ENCODE measurements at places on chromosomes 12 and 14. TPM values are rescaled to one million over a fixed set of nuclear protein-coding genes. Genes with fewer than 3 reads are reported as not detected.
A peak's percentile ranks its signal among the peaks of the same experiment; 100 is the strongest.

DNA sequence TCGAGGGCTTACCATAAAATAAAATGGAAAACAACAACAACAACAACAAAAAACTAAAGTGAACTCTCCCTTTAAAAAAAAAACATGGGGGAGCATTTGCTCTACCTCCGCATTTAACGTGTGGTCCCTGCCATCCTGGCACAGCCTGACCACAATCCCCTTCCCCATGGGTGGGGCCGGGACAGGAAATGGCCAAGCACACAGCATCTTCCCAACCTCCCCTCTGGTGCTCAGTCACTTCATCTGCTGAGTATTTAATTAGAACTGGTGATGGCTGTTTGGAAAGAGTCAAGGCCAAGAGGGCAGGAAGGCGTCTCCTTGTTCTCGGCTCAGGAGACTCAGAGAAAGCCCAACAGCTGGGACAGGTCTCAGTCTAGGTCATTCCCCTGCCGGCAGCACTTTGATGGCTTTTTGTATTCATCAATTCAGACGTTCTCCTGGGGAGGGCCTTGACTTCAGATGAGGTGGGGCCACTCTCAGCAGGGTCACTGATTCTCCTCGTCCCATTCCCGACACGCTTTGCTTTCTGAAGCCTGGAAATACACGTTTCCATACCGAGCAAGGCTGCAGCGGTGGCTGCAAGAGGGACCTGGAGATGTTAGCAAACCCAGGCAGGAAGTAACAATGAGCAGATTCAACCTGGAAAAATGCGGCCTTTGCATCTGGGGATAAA is 44.4 kb downstream of the ANO2 start:
- DNase-seq: no peak

GRCh38 chr12:126761420-126761819 is 1505.5 kb upstream of the TMEM132C start:
- DNase-seq: no peak

GRCh38 chr12:79673354-79673753 is 17.4 kb downstream of the PAWR start:
- DNase-seq: no peak

DNA sequence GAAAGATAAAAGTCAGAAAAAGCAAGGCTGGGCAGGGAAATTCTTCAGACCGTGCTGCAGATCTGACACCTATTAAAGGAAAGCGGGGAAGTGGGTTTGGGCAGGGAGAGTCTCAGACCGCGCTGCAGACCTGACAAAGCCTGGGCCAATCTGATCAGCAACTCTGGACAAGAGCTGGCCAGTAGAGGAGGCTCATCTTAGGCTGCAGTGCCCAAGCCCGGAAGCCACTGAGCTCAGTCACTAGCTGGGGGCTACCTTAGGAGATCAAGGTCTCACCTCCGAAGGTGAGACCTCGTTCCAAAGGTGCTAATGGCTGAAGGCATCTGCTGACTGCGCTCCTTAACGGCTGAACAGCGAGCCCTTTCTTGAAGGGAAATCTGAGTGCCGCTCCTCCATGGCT is 60.2 kb downstream of the SINHCAF start:
- no peak for DNase-seq

DNA sequence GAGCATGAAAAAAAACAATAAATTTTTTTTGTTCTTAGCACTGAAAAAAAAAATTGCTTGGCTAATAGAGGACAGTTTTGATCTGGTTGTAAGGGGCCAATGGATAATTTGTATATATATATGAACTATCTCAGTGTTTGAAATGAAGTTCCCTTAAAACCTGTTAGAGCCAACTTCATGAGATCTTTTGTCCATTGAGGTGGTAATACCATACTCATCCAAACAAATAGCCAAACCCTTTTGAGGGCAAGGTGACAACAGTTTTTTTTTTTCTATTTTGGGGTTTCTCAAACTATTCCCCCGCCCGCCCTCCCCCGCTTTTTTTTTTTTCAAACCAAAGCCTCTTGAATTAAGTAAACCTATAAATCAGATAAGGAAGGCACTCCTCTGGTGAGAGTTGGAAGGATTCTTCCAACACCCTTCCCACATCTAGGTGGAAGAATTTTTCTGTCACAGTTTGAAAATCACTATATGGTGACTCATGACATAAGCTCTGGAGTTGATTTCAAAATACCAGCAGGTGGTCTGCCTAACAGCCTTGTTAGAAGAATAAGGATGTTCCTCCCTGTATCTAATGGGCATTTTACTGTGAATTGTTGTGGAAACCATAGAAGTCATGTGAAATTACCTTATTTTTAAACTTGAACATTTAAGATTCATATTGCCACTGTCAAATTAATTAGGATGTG is 10.2 kb downstream of the ARHGAP5 start:
- DNase-seq: no peak

DNA sequence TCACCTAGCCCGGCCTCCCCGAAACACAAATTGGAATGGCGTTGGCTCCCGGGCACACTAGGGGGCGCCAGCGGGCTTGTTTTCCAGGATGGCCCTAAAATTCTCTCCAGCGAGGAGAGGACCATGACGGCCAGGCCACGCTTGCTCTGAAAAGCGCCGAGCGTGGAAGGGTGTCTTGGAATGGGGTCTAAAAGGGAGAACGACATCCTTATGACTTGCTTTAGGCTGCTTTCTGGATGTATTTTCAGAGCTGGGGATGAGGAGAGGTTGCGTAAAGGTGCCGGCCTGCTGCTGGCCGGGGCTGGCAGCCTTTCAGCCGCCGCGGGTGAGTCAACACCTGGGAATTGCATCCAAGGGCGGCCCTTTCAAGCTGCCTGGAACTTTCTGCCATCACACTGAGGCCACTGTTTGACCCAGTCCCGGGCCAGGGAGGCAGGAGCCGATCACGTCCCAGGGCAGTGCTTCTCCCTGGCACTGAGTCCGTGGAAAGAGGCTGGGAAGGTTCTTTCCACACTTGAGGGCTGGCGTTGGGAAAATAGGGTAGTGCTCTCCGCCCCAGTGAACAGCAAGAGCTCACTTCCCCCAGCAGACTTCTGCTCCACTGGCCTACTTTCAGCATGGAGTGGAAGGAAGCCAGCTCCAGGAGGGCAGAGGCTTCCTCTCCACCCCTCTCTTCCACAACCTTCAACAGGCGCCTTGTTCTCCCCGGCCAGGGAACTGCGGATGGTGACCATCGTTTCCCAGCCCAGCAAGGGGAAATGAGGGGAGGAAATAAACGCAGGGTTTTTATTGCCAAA is 216.2 kb downstream of the TTC8 start:
- DNase-seq: peak; percentile 44

- no peak for DNase-seq
These were observed 66.4 kb upstream of the MAP1LC3B2 start for GRCh38 chr12:116492703-116493324.

DNA sequence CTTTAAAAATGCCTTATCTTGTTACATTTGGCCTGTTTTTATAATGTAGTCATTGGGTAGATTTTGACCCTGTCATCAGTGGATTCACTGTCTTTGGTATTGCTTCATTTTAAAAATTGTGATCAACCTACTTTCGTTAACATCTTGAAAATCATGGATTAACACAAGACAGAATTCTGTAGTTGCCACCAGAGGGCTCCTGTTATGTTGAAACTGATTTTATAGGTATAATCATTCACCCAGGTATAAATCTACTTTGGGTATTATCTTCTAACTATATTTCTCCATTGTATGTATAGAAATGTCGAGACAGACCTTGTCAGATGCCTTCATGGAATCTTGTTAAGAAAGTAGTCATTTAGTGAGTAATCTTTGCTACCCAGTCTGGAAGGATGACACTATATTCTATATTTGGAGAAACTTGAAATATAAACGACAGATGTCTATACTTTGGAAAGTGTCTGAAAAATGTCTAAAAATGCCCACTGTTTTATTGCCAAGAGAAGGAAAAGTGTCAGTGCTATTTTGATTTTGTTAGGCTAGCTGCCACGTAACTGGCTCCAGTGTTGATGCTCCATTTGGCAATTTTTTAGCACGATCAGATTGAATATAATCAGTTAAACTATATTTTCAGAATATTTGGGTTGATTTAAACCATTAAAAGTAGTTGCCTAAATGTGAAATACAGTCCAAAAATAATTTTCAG is 129.4 kb downstream of the PELI2 start:
- peak; percentile 10 for DNase-seq

GRCh38 chr12:7354529-7354928 is 50.7 kb downstream of the ACSM4 start:
- DNase-seq: no peak

GRCh38 chr14:77556946-77557345 is 58.3 kb upstream of the ISM2 start:
- no peak for DNase-seq

The ZC2HC1C gene
- total RNA-seq: 0.93 TPM

The SPIC gene
- total RNA-seq: not detected

The KCNJ8 gene
- 0.10 TPM for total RNA-seq

The SLC7A7 gene
- total RNA-seq: 27.2 TPM

The CLEC9A gene
- not detected for total RNA-seq

The NOS1 gene
- total RNA-seq: 0.05 TPM
